WERI-Rb-1 (cell line): ENCODE measurements at places on chromosomes 5 and 9.
A peak's percentile ranks its signal among the peaks of the same experiment; 100 is the strongest.

GRCh38 chr9:83043597-83043996 is 19.3 kb downstream of the RASEF start:
- DNase-seq, result no peak

DNA sequence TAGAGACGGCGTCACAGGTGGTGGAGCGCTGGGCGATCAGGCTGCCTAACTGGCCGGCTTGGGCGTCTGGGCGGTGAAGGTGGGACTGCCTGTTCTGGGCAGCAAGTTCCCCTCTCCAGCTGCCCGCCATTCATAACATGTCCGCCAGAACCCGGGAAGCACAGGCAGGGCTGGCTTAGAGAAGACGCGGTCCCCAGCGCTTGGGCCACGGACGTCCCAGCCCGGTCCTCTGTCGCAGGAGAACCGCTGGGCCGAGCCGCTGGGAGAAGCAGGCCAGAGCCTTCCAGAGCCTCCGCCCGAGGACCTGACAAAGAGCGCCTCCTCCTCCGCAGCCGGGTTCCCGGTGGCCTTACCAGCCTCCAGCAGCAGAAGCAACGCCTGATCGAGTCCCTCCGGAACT is 15.2 kb upstream of the HAND1 start:
- no peak for DNase-seq

DNA sequence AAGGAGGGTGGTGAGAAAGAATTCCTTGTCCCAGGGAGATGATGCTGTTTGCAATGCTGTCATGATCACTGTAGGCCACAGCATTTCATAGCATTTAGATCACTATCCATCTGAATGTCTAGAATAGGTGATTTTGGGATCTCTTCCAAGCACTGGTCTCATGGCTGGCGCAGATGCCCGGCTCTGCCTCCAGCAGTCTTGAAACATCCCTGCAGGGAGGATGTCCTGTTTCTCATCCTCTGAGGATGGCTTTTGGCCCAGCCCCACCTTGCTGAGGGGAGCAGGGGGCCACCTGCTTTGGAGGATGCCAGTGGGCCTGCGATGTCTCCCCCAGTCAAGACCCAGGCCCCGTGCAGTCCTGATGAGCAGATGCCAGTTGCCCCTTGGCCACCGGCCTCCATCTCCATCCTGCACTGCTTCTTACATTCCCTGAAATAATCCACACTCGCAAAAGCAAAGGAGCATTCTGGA is 63.5 kb upstream of the GARNL3 start:
- DNase-seq, result no peak

DNA sequence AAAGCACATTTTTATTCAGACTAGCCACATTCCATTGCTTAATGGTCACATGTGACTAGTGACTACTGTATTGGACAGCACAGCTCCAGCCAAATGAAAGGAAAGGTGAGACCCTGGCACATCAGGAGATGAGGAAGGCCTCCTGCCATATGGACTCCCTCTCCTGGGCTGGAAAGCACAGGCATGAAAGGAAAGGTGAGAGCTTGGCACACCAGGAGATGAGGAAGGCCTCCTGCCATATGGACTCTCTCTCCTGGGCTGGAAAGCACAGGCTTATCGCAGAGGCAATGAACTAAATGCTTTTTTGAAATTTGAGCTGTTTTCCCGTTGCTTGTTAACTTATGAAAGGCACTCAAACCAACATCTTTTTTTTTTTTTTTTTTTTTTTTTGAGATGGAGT is 144.8 kb upstream of the SLC12A2 start:
- DNase-seq, result peak; percentile 28

GRCh38 chr5:150190987-150191386 is 1.1 kb downstream of the SLC6A7 start:
- DNase-seq, result no peak

DNA sequence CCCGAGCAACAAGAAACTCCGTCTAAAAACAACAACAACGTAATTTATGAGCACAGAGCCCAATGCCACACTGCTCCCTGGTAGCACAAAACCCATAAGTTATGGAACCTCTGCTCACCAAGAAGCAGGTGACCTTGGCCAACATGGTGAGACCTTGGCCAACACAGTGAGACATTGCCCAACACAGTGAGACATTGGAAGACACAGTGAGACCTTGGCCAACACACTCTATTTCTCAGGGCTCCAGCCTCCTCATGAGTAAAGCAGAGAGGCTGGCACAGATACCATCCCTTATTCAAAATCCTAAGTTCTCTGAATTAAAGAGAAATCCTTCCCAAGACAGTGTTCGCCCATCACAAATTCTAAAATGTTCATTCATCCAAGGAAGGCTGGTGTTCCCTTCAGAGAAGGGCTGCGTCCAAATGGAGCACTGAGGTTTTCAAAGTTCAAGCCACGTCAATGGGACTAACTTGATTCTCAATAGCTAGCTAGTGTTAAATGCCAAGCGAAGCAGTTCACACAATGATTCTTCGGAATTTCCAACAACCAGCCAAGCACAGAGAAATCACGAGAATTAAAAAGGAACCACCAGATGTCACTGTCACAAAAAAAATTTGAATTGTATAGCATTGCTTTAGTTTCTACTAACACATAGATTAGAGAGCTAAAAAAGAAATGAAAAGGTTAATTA is 29.5 kb downstream of the TTC39B start:
- DNase-seq, result no peak

DNA sequence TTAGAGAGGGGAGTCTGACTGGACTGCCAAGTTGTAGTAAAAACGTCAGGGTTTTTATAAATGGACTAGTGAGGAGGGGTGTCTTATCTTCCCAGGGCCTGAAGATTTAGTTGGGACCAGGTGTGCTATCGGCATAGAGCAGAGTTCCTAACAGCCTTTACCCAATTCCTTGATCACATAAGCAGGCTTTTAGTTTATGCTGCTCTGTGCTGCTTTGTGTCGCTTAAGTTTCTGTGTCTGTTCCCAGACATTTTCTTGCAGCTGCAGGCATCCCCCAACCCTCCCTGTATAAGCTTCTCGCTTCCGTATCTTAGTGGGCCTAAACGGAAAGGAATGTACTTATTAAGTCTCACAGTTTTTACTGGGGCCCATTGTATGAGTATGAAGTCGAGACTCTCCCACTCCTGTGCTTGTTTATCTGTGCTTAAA is 2.6 kb upstream of the SMC5 start:
- no peak for DNase-seq

- no peak for DNase-seq
These were observed 148.6 kb upstream of the PPP1R26 start for GRCh38 chr9:135330685-135331590.

GRCh38 chr9:75845806-75846205 is 44.7 kb upstream of the PCSK5 start:
- no peak for DNase-seq

GRCh38 chr5:128586848-128587247 is 48.8 kb upstream of the FBN2 start:
- DNase-seq, result no peak

GRCh38 chr5:76800579-76800978 is 18.3 kb upstream of the F2RL1 start:
- no peak for DNase-seq
